Activated naive CD8-positive, alpha-beta T cell treated with anti-CD3 and anti-CD28 coated beads, Interleukin-2, amount 50 U/mL, for 24 hours (primary cell): ENCODE measurements at places on chromosomes 3 and 15.

DNA sequence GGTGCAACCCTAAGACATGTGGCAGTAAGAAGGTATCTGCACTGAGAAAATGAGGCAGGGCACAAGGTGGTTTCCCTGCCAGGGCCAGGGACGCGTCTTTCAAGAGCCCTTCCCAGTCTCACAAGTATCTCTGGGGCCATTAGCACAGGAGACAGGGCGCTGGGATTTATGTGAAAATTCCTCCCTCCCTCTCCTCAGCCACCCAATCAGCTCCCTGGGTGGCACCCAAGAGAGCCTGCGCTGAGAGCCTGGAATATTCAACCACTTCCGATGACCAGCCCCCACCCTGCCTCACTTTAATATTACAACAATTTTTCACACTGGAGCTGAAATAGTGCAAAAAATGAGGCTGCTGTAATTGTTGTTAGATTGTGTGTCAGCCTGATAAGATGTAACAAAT lies 26.1 kb downstream of the SEC61A1 start:
- DNase-seq = no peak

- no peak for DNase-seq
These were observed 2.0 kb downstream of the GMNC start for GRCh38 chr3:190860521-190860920.

DNA sequence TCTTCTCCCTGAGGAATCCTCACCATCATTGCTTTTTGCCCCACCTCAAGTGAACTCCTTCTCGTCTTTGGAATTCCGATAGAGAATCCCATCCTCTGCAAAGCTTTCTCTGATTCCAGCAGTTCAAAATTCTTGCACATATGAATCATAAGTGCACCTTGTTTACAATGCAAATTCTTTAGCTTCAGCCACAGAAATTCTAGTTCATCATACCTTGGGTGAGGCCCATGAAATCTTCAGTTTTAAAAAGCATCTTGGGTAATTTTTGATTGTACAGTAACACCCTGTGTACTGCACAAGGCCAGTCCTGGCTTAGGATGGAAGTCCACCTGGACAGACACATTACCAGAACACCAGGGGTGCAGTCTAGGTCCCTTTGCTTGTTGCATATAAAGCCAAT lies 30.8 kb downstream of the MDFIC2 start:
- no peak for DNase-seq

DNA sequence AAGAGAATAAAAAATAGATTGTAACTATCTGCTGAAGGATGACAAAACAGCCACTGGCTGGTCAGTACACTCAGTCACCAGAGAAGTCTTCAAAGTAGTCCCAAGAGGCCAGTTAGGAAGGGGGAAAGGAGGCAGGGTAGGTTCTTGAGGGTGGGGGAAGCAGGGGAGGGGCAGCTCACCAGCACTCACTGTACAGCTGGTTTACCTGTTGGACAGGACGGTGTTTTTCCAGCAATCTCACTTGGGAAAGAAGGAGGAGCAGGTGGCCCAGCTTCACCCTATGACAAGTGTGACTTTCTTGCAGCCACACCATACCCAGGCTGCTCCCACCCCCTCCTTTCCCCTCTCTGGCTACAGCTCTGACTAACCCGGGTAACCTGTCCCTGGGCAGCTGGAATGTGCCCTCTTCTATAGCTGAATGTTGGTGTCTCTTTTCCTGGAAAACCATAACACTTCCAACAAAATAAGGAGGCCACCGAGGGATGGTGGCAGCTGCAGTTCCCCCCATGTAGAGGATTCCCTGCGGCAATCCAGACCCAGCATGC lies 203.4 kb upstream of the NSMCE3 start:
- DNase-seq = no peak

- DNase-seq = no peak
These were observed 33.2 kb downstream of the ZNF106 start for GRCh38 chr15:42457445-42458442.

- DNase-seq = peak; percentile 71
These were observed 16.4 kb downstream of the CLK3 start for GRCh38 chr15:74631935-74632560.

- no peak for DNase-seq
These were observed 41.0 kb upstream of the P2RY1 start for GRCh38 chr3:152793969-152794368.

DNA sequence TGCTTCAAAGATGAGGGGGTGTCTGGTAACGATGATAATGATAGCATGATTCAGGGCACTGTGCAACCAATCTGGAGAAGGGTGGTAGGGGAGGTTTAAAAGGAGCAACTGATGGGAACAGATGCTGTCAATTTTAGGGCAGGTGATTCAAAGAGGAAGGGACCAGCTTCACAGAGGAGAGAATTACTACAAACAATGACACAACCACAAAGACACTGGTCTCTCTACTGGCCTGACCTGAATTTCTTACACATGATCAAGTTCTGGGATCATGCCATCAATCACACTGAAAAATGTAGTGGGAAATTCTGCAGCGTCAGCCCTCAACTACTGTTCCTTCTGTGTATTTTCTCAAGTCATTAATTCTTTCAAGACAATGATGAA lies 2.6 kb upstream of the CDV3 start:
- DNase-seq = no peak

GRCh38 chr3:12221663-12222062 lies 63.0 kb upstream of the TIMP4 start:
- no peak for DNase-seq

- DNase-seq = no peak
These were observed 31.6 kb upstream of the NUDT16 start for GRCh38 chr3:131349946-131350347.

DNA sequence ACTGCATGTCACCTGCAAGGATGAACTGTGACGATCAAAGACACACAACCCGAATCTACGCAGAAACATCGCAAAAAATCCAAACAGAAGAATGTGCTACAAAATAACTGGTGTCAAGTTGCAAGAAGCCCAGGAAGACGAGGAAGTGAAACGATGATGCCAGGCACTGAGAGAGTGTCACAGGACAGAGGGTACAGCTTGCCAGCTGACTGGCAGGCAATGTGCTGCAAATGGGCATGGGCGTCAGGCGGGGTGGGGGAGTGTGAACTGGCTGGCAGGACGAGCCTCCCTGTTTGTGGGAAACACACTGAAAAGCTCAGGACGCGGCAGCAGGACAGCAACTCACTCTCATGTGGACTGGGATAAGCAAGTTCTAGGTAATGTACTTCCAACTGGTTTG lies 28.9 kb upstream of the OCA2 start:
- DNase-seq = no peak

GRCh38 chr3:182305881-182306665 lies 487.2 kb upstream of the ATP11B start:
- no peak for DNase-seq

GRCh38 chr3:172559020-172559419 lies 35.8 kb upstream of the TNFSF10 start:
- no peak for DNase-seq

DNA sequence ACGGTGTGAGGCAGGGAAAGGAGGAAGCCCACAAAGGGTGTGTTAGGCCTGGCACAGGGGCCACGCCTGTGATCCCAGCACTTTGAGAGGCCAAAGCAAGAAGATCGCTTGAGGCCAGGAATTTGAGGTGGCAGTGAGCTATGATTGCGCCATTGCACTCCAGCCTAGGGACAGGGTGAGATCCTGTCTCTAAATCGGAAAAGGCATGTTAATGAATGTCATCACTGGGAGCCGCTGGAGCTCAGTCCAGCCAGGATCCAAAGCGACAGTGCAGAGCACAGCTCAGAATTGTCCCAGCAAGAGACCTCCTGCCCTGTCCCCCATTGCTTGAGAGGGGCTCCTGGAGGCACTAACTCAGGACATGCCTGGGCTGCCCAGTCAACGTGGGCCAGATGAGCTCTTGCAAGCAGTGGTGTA lies 15.0 kb upstream of the FBLN2 start:
- no peak for DNase-seq

GRCh38 chr3:77595371-77595870 lies 555.5 kb downstream of the ROBO2 start:
- DNase-seq = no peak

GRCh38 chr3:20080956-20081554 lies 40.8 kb downstream of the KAT2B start:
- DNase-seq = peak; percentile 23

DNA sequence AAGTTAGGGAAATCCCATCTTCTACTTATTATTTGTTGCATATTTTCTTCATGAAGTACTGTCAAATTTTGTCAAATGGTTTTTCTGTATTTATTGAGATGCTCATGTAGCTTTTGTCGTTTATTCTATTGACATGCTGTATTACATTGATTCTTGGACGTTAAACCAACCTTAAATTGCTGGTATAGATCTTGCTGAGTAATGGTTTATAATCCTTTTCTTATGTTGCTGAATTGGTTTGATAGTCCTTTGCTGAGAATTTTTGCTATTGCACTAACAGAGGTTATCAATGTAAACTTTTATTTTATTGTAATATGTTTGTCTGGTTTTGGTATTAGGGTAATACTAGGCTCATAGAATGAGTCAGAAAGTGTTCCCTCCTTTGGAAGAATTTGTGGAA lies 54.3 kb upstream of the COL6A5 start:
- no peak for DNase-seq

GRCh38 chr3:150073513-150073912 lies 102.8 kb upstream of the PFN2 start:
- DNase-seq = no peak

- no peak for DNase-seq
These were observed 124.9 kb upstream of the TLE3 start for GRCh38 chr15:70222606-70223005.

GRCh38 chr3:127141921-127142730 lies 50.8 kb upstream of the PRR23E start:
- DNase-seq = no peak

DNA sequence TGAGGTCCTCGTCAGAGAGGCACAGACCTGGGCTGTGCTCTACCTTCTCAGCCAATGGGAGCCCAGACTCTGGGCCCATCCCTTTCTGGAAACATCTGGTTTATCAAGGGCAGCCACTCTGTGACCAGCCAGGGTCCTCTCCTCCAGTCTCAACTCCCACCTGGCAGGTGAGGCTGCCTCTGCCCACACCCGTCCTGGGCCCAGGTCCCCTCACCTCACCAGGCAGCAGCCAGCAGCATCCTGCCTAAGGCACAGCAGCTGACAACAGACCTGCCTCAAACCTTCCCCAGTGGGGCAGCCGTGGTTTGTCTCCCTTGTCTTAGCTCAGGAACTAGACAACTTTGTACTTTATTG lies 8.7 kb upstream of the VIPR1 start:
- DNase-seq = no peak

DNA sequence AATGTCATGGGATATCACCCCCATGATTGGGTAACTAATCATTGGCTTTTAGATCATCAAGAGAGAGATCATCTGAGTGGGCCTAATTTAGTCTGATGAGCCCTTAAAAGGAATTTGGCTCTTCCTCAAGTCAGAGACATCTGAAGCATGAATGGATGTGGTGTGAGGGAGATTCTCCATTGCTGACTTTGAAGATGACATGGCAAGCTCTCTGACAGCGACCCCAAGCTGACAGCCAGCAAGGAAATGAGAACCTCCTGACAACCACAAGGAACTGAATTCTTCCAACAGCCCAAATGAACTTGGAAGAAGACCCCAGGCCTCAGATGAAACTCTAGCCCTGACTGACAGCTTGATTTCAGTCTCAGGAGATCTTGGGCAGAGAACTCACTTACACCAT lies 108.4 kb upstream of the SPATA12 start:
- DNase-seq = no peak

- no peak for DNase-seq
These were observed 3.5 kb downstream of the PLSCR2 start for GRCh38 chr3:146465693-146466465.

GRCh38 chr3:51535146-51536019 lies 3.1 kb upstream of the RAD54L2 start:
- no peak for DNase-seq

DNA sequence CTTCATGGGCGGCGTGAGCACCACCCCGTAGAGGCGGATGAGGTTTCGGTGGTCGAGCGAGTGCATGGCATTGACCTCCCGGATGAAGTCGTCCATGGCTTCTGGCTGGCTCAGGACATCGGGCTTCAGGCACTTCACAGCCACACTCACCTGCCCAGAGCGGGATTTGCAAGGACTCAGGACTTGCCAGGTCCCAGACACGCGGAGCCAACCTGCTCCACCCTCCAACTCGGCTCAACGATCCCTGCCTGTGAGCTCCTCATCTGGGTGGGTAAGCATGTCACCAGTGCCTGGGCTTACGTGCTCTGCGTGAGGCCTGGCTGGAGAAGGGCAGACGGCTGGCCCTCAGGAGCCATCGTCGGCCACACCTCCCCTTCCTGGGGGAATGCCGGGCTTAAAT lies 25.2 kb downstream of the TNK2 start:
- DNase-seq = no peak

- DNase-seq = no peak
These were observed 247.8 kb downstream of the OTOL1 start for GRCh38 chr3:161744366-161744765.

DNA sequence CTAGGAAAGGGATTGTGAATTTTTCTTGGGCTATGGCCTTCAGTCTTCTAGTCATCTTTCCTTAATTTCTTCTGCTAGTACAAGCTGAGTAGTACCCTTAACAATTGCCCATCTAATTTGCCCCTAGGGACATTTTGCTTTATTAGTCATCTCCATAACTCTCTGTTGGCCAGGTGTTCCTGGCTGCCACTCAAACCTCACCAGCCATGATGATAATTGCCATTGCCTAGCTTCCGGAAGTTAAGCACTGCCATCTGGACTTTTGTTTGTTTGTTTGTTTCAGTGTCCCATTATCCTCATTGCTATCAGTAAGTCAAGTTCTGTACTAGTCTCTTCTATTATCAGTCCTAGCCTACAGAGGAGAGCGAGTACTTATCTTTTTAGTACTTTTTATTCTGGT lies 36.6 kb upstream of the UBL7 start:
- DNase-seq = no peak

DNA sequence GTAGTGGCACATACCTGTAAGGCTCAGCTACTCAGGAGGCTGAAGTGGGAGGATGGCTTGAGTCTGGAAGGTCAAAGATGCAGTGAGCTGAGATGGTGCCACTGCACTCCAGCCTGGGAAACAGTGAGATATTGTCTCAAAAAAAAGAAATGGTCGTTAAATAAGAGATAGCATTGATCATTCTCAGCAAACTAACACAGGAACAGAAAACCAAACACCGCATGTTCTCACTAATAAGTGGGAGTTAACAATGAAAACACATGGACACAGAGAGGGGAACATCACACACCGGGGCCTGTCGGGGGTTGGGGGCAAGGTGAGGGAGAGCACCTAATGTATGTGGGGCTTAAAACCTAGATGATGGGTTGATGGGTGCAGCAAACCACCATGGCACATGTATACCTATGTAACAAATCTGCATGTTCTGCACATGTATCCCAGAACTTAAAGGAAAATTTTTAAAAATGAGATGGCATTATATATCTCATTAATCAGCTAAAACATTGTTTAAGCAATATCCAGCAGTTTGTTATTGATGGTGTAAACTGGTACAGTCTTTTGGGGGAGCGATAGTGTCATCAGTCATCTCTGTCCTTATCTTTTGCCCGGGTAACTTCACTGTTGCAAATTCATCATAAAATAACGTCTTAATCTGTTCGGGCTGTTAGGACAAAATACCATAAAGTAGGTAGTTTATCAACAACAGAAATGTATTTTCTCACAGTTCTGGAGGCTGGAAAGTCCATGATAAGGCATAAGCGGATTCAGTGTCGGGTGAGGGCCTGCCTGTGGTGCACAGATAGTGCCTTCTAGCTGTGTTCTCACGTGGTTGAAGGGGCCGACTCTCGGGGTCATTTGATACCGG lies 1.7 kb upstream of the MAN2A2 start:
- no peak for DNase-seq
